ENCODE measurements at places on chromosomes 11 and 22.

DNA sequence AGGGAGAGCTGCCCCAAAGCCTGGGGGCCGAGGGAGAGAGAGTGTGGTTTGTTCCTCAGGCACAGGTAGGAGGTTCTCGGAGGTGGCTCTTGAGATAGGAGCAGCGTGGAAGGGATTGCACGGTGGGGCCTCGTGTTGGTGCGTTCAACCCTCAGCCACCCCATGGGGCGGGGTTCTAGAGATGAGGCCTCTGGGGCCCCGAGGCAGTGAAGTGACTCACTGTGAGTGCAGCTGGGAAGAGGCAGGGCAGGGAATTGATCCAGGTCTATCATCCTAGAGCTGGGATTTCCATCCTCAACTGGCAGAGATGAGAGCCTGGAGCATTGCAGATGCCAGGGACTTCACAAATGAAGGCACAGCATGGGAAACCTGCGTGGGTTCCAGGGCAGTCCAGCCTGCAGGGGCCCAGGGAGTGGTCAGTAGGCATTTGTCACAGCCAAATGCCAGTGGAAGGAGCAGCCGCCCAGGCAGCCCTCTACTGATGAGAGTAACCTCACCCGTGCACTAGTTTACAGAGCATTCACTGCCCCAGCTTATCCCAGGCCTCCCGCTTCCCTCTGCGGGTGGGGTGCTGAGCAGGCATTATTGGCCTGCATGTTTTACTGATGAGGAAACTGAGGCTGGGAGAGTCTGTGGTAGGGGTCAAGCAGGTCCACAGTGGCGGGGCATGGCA lies 5.1 kb upstream of the SMARCB1 start:
- no peak for DNase-seq

DNA sequence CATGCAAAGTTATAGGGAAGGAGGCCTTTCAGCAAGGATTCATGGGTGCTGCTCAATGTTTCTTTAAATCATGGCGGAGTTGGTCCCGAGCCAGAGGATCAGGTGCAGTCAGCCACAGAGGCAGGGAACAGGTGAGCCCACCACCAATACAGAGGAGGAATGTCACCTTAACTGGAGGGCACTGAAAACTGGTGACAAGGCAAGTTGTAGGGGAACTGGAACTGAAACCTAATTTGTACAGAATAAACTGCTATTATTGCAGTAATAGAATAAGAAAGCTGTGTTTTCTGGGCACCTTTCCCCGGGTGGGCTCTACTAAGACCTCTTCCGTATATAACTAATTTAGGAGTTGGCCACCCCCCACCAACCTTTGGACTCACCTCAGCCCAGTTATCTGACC lies 296.0 kb upstream of the NARS2 start:
- DNase-seq: no peak

GRCh38 chr22:40605761-40606160 lies 30.8 kb downstream of the MRTFA start:
- no peak for DNase-seq

DNA sequence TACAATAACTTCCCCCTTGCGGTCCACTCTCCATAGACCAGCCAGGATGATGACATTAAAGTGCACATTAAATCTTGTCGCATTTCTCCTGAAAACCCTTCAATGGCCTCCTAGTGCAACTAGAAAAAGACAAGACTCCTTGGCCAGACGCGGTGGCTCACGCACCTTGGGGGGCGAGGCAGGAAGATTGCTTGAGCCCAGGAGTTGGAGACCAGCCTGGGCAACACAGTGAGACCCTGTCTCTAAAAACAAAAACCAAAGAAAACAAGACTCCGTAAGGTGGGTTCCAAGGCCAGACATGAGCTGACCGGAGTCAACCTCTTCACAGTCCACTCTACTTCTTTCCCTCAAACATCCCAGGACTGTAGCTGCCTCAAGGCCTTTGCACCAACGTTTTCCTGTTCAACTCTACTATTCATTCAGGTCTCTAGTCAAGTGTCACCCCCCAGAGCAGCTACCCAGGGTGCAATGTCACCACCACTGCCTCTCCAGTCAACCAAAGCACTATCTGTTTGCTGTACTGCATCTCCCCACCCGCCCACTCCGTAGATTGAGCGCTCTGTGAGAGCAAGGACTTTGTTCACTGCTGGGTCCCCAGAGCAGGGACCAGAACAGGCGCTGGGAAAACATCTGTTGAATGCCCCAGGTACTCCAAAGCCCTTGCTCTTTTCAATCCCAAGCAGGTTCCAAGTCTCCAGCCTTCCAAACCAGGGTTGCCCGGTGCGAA lies 739 bp downstream of the ZMAT5 start:
- no peak for DNase-seq

DNA sequence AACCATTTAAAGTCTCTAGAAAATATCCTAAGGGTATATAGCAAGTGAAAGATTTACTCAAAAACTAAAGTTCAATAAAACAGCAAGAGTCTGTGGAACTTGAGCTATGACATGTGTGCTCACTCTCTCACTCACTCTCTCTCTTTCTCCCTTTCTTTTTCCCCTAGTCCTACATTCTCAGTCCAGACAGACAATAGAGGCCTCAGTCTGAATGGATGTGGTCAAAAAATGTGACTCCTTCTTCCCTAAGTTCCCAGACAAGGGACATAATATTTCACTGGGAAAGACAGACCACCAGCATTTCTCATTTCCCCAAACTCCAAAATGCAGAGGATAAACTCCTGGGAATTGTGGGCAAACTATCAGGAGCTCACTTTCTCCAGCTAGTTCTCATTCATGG lies 17.6 kb upstream of the APLNR start:
- no peak for DNase-seq

- DNase-seq: no peak
These were observed 87.6 kb upstream of the OR9Q1 start for GRCh38 chr11:57936050-57936418.

DNA sequence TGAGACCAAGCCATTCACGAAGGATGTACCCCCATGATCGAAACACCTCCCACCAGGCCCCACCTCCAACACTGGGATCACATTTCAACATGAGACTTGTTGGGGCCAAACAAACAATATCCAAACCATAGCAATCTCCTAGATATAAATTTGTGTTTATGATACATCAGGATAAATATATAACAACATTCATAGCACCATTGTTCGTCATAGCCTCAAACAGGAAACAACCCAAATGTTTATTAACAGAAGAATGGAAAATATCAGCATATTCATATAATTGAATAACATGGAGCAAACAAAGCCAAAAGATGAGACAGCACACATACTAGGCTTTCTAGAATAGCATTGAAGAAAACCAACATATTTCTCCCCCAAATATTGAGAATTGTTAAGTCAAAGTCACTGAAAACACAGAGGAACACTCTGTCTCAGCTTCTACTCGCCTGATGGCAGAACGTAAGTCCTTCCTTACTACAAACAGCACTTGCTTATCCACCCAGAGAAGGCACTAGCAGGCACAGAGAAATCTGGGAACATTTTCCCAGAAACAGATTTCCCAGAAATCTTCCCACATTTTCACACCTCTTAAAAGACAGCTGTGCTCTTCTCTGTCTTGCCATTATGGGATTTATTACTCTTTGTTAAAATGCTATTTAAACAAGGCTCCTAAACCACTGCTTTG lies 8.1 kb upstream of the GDPD4 start:
- no peak for DNase-seq

DNA sequence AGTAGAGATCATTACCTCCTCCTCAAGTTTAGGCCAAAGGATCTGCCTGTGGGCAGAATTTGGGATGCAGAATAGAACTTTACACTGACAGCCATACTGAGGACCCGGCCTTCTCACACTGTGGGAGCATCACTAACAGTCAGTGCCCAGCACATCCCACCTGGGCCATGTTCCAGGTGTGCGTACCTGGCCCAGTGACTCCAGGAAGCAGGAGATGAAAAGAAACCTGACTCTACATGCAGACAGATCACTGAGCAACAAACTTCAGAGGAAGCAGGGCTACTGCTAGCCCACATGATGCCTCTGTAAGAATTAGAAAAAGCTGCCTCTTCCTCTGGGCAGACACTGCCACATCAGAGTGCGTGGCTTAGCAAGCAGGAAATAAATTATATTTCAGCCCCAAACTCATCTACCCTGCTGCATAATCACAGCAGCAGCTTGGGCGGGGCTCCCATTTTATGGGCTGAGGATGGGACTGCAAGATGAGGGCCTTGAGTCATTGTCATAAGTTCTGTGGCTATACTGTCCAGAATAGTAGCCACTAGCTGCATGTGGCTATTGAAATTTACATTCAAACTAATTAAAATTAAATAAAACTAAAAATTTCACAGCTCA lies 6.0 kb upstream of the LMO2 start:
- DNase-seq: no peak

- DNase-seq: no peak
These were observed 118.7 kb upstream of the HSD17B12 start for GRCh38 chr11:43561832-43562231.

DNA sequence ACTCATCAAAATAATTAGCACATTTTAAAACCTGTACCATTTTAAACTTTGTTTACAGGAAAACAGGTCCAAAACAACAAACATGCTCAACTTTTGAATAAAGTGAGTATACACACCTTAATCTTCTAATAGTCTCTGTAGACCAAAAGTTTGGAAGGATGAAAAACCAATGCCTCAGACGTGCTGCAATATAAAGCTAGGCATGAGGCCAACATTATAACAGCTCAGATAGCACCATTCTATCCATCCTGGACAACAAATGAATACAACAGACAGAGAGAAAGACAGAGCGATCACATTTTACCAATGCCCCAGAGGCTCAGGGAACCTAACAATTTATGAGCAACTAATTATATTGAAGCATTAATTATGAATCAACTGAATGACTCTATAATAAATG lies 77.0 kb downstream of the PAK1 start:
- no peak for DNase-seq

DNA sequence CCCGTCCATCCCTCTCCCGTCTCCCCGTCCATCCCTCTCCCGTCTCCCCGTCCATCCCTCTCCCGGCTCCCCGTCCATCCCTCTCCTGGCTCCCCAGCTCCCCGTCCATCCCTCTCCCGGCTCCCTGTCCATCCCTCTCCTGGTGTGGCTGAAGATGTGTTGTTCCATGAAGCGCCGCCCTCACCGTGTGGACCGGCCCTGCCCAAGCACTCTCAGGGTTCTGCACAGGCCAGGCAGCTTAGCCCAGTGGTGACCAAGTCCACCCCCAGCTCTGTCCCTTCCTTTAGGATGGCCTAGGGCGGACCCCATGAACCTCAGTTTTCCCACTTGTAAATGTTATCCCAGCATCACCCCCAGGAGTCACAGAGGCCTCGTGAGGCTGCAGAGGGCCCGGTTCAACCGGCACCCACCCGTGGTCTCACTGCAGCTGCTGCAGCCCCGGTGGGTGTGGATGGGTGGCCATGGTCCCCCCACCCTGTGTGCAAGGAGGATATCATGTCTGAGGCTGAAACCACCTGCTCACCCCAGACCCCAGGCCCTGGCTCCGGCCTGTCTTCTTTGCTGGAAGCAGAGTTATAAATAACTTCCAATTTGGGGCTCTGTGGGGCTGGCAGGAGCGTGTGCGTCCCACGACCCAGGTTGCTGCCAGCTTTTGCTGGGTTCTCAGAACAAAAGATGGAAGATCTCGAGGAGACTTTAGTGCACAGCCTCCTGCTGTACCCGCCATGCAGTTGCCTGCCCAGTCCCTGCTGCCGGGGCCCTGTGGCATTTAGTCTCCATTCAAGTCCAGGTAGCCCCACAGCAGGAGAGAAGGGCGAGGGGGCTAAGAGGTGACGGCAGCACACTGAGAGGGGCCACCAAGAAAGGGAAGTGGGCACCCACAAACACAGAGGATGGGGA lies 1147.8 kb downstream of the BRD1 start:
- no peak for DNase-seq

DNA sequence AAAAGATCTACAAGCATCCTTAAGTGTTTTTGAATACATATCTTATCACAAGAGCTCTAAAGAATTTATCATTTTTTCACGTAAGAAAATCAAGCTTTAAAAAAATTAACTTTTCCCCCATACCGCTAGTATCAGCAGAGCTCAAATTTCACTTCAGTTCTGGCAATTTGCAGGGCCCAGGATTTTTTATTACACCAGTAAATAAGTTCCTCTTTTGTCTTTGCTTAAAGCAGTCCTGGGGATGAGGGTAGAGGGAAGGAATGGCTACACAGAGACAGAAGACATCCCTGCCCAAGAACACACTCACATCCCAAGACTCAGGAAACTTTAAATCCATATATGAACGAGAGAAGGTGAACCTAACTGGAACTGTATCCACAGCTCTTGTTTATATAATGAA lies 22.6 kb upstream of the SORL1 start:
- DNase-seq: no peak

- no peak for DNase-seq
These were observed 95.2 kb downstream of the RCN1 start for GRCh38 chr11:32186118-32186517.

DNA sequence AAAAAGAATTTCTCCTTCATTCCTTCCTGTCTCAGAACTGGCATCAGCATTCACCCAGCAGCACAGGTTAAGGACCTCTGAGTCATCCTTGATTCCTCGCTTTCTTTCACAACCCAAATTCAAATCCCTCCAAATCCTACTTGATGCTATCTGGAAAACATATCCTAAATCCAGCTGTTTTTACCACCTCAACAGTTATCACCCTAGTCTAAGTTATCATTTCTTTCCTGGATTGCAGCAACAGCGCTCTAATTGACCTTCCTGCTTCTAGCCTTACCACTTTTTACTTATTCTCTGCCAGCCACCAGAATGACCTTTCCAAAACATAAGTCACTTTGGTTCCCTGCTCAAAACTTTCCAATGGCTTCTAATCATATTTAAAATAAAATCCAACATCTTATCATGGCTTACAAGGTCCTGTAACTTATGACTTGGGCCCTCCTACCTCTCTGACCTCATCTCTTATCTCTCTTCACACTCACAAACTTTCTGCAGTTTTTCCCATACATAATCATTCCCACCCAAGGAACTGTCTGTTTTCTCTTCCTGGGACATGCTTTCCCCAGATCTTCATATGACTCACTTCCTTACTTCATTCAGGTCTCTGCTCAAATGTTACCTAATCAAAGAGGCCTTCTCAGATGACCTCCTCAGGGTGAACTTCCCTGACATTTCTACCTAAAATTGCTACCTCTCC lies 119.4 kb downstream of the TTC28 start:
- DNase-seq: no peak

GRCh38 chr11:68043349-68044144 lies 4.7 kb downstream of the TCIRG1 start:
- no peak for DNase-seq

DNA sequence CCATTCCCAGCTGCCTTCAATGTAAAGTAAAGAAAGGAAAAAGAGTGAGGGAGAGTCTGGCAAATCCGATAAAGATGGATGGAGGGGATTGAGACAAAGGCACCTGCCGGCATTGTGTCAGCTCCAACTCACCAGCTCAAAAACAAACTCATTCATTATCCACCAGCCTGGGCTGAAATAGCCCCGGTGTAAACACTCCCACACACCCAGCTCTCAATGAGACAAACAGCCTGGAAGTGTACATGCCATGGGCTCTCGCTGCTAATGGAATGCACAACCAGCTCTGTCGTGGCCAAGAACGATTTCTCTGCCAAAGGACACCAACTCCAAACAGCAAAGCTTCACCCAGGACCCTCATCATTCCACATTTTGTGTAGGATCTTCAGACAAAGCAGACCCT lies 89.3 kb upstream of the OPCML start:
- DNase-seq: no peak

Data from activated naive CD4-positive, alpha-beta T cell (primary cell).